ENCODE measurements at places on chromosomes 16 and 17.

GRCh38 chr16:64830653-64831052, 291.2 kb downstream of the CDH11 start:
- DNase-seq = no peak

DNA sequence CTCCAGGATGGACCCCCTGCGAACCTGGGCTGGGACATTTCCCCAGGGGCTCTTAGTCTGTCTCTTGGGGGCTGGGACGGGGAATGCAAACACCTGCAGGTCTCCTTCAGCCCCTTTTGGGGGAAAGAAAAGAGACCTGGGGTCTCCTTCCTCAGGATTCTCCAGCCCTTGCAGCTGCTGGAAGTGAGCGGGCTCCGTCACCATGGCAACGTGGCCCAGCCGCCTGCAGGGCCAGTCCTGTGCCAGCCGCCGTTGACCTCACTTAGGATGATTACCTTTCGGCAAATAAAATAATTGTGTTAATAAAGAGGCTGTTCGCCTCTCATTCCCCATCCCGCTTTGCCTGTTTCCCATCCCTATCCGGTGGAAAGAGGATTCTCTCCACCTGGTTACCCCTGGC, 25.7 kb downstream of the MRM1 start:
- no peak for DNase-seq

DNA sequence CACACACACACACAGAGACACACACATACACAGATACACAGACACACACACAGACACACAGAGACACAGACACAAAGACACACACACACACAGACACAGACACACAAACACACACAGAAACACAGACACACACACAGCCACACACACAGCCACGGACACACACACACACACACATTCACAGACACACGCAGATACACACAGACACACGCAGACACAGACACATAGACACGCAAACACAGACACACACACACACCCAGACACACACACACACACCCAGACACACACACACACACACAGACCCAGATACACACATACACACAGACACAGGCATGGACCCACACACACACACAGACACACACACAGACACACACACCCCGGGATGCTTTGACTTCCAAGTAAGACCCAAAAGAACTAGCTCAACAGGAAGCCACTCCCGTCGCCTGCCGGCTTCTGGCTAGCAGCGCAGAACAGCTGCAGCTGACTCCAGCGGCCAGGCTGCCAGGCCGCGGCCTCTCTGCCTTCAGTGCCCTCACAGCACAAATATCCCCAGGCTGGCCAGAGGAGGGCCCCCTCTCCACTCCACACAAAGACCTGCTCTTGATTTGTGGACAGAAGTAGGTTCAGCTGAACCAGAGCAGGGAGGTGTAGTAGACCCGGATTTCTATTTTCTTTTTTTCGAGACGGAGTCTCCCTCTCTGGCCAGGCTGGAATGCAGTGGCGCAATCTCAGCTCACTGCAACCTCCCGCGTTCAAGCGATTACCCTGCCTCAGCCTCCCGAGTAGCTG, 6.0 kb upstream of the CHRNE start:
- DNase-seq = peak; percentile 57

- no peak for DNase-seq
Observed at GRCh38 chr17:75691371-75691791, 24.2 kb downstream of the SAP30BP start.

DNA sequence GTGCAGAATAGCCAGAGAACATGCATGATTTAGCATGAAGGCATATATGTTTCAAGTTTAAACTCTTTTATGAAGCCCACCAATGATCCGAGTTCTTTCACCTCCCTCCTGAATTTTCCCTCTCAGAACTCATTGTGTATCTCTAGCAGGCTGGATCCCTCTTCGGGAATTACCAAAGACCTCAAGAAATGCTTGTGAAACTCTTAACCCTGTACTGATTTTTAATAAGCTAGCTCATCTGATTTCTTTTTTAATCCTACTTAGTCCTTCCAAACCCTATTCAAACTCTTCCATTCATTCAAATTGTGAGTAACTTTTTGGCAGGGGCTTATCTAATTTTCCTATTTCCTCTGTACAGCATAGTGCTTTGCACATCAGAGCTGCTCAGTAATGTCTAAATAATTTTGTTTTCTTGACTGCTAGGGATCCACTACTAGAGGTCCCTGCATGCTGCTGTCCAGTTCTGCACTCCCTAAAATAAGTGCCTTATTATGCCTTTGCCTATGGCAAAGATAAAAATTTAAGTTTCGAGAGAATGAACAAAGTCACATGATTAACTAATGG, 723.8 kb downstream of the CDH11 start:
- no peak for DNase-seq

- no peak for DNase-seq
Observed at GRCh38 chr16:85649411-85650134, 36.5 kb downstream of the GSE1 start.

DNA sequence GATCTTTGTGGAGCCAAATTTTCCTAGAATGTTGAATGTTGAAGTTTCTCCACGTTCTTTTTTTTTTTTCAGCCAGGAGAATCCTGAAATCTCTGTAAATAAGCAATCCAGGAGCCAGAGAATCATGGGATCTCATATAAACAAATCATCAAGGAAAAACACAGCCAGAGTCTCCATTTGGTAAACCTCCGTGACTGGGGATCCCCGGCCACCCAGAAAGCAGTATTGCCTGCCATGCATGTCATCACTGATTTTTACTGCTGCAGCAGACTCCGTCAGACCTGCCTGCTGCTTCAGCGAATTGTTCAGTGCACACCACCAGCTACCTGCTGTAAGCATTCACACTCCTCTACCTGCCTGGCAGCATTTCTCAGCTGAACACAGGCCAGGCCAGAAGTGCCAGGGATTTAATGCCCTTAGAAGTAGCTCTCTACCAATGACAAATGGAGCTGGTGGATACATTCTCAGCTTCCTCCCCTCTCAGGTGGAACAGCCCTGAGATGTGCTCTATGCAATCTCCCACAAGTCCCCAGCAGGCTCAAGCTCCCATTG, 158.6 kb downstream of the CYLD start:
- DNase-seq = no peak

- no peak for DNase-seq
Observed at GRCh38 chr17:81339534-81340296, 44.6 kb upstream of the SLC38A10 start.

DNA sequence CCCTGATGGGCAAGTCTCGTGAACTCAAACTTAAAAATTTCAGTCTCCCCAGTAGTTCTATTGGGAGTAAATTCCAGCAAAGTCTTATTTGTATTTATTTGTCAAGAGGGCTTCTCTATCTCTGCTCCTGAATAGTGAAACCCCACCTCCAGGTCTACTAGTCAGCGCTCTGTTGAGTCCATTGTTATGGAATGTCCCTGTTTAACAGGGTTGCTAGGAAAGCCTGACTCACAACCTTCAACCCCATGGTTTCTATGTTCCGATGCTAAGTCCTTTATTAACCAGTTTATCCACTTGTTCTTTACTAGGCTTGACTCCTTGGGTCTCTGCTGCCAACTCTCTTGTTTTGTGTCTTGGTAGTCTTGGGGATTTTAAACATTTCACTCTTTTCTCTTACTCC, 250.7 kb upstream of the MYOCD start:
- no peak for DNase-seq

- DNase-seq = peak; percentile 57
Observed at GRCh38 chr16:67968400-67969253, at the start of gene SLC12A4. TSS of gene SLC12A4 (minus strand) at chr16:67968637. CDS start at chr16:67968553, 84 bp downstream.

- DNase-seq = peak; percentile 71
Observed at GRCh38 chr16:85303354-85303883, 191.1 kb upstream of the CIBAR2 start.

DNA sequence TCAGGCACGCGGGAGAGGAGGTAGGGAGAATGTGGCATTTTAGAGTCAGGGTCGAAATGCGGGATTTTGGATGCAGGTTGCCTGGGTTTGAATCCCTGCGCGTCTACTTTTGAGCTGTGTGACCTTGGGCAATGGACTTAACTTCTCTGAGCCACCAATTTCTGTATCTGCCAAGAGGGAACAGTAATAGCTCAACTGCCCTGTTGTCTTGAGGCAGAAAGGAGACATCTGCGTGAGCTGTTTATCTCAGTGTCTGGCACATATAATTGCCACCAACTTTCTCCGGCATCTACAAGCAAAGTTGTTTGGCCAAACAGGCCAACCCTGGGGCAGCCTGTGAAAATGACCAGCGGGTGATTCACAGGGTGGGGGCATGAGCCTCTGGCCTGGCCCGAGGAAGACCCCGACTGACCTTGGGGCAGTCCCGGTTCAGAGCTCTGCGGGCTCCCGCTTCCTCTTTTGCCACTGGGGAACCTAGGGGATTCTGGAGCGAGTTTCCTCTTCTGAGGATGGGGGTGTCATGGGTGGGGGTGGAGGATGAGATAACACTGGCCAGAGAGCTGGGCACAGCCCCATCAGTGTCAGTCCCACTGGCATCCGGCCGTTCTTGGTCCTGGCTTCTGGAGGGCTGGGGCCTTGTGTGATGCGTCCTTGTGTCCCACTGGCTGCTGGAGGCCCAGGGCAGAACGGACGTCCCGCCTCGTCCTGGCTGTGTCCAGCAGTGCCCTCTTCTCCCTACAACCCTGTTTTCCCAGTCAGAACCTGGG, 1.3 kb downstream of the SNN start:
- no peak for DNase-seq

DNA sequence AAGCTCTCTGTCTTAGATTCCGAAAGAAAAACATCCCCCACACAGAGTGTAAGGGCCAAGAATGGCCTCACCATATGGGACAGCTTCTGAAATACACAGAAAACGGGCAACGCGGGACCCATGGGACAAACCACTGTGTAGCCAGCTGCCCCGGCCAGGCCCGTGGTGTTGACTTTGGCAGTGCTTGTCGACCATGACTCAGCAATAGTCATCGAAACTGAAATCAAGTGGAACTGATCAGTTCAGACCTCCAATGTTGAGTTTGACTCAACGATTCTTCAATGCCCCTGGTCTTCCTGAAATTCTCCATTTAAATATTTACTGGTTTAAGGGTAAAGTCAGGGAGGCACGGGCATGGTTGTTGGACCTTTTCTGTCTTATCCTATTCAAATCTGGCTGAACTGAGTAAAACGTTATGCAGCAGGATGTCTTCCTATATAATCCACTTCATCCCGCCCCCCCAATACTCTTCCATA, 27.5 kb downstream of the ZFHX3 start:
- no peak for DNase-seq
